Omental fat pad (tissue), 4 donors: ENCODE measurements at places on chromosomes 7 and 10. TPM values are rescaled to one million over a fixed set of nuclear protein-coding genes. Genes with fewer than 3 reads are reported as not detected.

Gene LAMB1
- total RNA-seq = 418 TPM

Gene NUTM2D
- total RNA-seq = 2.7 TPM

Gene OR13A1
- not detected for total RNA-seq

GRCh38 chr10:32943395-32943794, 14.6 kb downstream of the ITGB1 start:
- no peak for DNase-seq

DNA sequence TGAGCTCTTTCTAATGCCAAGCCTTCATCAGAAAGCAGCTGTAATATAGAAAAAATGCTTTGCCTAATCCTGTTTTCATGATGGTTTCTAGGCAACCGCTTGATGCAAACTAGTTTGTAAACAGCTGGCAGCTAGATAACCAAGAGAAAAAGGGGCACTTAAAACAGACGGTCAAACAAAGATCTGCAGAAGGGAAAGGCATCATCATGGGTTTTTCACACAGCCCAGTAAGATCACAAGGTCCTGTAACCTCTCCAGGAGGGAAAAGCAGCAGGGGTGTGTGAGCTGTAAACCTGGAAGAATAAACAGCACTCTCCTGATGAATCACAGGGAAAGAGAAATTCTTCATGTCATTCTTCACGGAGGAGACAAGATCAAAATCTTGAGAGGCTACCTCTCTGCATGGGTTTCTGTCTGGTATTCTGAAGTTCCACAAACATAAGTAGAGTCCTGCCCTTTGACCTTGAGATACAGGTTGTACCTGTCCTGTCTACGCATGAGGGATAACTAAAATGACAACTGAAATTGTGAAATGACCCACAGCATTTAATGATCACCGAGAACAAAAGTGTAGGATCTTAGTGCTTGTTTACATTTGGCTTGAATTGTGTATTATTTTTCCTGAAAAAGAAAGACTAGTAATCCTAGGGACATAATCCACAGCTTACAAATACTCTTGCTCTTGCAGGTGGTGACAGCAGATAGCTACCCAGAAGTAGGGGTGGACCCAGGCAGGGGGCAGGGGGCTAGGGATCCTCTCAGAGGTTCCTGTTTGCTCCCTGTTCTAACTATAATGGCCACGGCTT, 48.0 kb downstream of the CREB3L2 start:
- no peak for DNase-seq

DNA sequence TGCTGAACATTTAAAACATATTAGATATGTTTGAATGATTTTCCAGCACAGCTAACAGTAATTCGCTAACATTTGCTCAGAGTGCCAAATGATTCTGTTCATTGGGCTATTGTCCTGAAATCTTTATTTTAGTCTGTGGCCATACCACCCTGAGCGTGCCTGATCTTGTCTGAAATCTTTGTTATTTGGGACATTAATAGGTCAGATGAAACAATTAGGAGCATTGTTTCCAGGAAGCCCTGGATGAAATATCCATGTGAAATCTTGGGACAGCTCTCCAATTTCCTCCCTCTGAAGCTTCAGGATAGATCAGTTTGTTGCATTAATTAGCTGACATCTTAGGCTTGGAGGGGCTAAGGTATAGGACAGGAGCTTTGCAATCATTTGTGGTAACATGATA, 512.0 kb downstream of the KIF20B start:
- DNase-seq = no peak

GRCh38 chr10:3829156-3830050, 44.4 kb upstream of the KLF6 start:
- DNase-seq = no peak

GRCh38 chr7:75931680-75932079, 16.7 kb downstream of the POR start:
- DNase-seq = no peak

DNA sequence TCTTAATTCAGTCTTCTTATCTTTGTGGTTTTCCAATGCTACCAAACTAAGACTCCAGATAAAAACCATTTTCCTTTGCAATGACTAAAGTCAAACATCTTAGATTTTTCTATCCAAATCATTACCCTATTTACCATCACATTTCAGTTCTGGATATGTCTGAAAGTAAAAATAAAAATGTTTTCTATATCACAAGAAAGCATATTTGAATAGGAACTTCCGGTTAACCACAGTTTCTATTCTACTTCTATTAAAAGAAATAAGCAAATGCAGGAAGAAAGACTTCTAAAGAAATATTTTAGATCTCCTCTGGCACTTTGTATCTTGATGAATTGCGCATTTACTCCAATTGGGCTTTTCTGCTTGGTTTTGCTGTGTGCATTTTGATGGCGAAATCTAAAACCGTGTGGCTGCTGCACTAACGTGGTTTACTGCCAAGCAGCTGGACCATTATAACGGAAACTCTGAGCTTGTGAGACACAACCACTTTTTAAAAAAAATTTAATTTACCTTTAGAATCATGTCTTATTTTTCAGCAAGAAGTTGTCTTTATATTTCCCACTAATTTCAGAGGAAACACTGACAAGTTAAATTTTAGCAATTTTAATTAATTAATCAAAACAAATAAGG, 146.1 kb downstream of the VPS50 start:
- DNase-seq = no peak

DNA sequence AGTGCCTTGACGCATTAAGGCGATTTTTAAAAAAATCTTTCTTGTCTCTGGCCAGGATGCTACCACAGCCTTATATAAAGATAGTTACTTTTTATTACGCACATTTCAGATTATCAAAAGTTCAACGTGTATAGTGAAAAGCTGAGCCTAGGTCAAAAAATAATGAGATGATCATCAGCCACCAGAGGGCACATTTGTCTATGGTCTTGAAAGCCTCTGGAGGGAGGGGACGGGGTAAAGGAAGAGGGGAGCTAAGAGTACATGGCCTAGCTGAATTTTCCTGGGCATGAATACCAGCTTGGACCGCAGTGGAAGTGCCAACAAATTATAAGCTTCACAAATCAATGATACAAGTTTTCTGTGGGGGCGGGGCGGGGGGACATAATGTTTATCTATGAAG, 285.9 kb upstream of the SMIM30 start:
- DNase-seq = no peak
